Right atrium auricular region (tissue), 2 donors: ENCODE measurements at places on chromosomes 3 and 15. TPM values are rescaled to one million over a fixed set of nuclear protein-coding genes. Genes with fewer than 3 reads are reported as not detected.

Gene VIPR1
- 21.0 TPM for total RNA-seq

- no peak for DNase-seq
- no peak overlapping the region for H3K27ac ChIP-seq
- no peak overlapping the region for H3K4me3 ChIP-seq
- H3K36me3 ChIP-seq: no peaks in the 10 kb centered on the region
- H3K4me1 ChIP-seq: no peaks in the 10 kb centered on the region
These were observed 237.5 kb downstream of the P3H2 start for GRCh38 chr3:189883113-189883753.

Gene NR2E3
- not detected for total RNA-seq

DNA sequence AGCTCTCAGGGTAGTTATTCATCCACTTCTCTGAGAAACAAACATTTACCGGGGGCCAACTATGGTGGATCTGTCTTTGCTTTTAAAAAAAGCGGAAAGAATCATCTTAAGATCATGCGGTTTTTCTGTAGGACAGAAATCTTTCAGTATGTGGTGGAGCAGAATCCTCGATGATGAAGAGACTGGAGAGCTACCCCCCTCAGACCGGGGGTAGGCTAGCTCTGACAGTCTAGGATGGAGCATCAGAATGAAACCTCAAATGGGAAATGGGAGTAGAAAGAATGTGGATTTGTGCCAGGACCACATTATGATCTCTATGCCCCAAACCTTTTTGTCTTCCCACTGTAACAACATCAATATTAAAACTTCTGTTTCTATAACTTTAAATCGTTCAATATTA lies 30.3 kb downstream of the TPRG1 start:
- H3K4me1 ChIP-seq: no peaks in the 10 kb centered on the region
- DNase-seq: no peak
- H3K4me3 ChIP-seq: no peak overlapping the region

Gene CXCR6
- total RNA-seq: 1.2 TPM

Gene GP5
- not detected for total RNA-seq

DNA sequence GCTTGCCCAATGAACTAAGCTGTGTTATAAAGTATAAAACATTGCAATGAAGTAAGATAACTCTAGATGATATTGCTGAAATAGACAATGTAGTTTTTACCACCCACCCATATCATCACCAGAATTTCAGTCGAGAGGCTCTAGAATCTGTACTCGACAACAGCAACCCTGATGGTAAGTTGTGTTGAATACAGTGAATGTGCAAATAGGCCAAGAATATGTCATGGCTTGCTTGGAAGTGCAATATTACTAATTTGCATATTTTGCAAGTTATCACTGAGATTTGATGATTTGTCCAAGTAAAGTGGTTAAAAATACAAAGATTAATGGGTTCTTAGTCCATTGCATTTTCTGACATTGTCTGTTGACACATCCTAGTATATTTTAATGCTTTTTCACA lies 90.6 kb upstream of the TUSC7 start:
- no peaks in the 10 kb centered on the region for H3K27me3 ChIP-seq
- no peaks in the 10 kb centered on the region for H3K36me3 ChIP-seq
- H3K27ac ChIP-seq: no peak overlapping the region
- no peak overlapping the region for H3K4me3 ChIP-seq
- H3K4me1 ChIP-seq: no peaks in the 10 kb centered on the region

GRCh38 chr3:195099951-195100785 lies 170.8 kb downstream of the XXYLT1 start:
- no peak overlapping the region for H3K4me3 ChIP-seq
- DNase-seq: no peak
- no peaks in the 10 kb centered on the region for H3K36me3 ChIP-seq
- no peaks in the 10 kb centered on the region for H3K4me1 ChIP-seq
- H3K27me3 ChIP-seq: no peaks in the 10 kb centered on the region
- peak overlapping the region; percentile 40 for H3K27ac ChIP-seq

GRCh38 chr3:135667061-135667460 lies 298.5 kb upstream of the PPP2R3A start:
- DNase-seq: no peak
- no peaks in the 10 kb centered on the region for H3K4me1 ChIP-seq
- H3K36me3 ChIP-seq: no peaks in the 10 kb centered on the region
- H3K27me3 ChIP-seq: no peaks in the 10 kb centered on the region

Gene REC114
- total RNA-seq: not detected

Gene ITGB5
- total RNA-seq: 182 TPM

DNA sequence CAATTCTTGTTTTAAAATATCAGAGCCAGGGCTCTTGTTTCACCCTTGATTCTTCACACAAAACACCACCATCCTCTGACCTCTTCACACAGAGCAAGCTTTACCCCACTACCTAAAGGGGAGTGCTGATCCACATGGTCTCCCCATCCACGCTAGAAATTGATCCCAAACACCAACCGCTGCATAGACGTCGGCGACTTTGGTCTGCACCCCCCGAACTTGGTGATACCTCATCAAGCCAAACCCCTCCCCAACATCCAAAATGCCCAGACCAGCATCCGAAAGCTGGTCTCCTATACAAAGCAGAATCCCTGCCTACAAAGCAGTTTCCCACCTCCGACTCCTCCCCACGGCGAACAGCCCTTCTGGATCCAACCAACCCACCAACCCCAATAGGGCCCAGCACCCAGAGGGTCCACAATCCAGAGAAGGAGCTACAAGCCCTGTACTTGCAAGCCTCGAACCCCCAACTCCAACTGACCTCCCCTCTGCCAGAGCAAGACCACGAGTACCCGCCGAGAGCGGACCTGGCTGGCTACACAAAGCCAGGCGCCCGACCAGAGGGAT lies 25.8 kb upstream of the MTHFS start:
- H3K27ac ChIP-seq: peak overlapping the region; percentile 93
- peak overlapping the region; percentile 95 for H3K4me3 ChIP-seq
- H3K27me3 ChIP-seq: no peaks in the 10 kb centered on the region
- H3K4me1 ChIP-seq: peaks cover 12% of the 10 kb centered on the region

DNA sequence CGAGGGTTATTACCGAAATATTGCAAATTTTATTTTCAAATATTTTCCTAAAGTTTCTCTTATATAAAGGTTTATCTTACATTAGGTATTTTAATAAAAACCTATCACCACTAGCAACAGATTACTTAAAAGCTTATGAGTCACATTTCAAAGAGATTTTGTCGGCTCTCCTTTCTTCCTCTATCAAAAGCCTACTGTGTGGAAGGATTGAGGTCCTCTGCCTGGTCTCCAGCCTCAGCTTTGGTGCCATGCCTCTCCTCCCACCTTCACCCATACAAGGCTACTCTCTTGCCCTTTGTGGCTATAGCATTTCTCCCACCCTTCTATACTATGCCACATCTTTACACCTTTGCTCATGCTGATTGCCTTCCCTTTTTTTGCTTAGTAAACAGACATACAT lies 199.3 kb downstream of the TNIK start:
- no peak overlapping the region for H3K27ac ChIP-seq
- H3K36me3 ChIP-seq: no peaks in the 10 kb centered on the region
- H3K4me1 ChIP-seq: peaks cover 32% of the 10 kb centered on the region
- H3K27me3 ChIP-seq: no peaks in the 10 kb centered on the region

- no peaks in the 10 kb centered on the region for H3K4me1 ChIP-seq
- H3K27me3 ChIP-seq: no peaks in the 10 kb centered on the region
- H3K36me3 ChIP-seq: no peaks in the 10 kb centered on the region
- DNase-seq: no peak
- H3K27ac ChIP-seq: no peak overlapping the region
- H3K4me3 ChIP-seq: no peak overlapping the region
These were observed 11.8 kb upstream of the HRG start for GRCh38 chr3:186653984-186654383.

Gene GPR62
- 0.12 TPM for total RNA-seq
